ENCODE measurements at places on chromosomes 5 and 9.

GRCh38 chr5:129078247-129078646, 16.3 kb upstream of the ISOC1 start:
- no peak for DNase-seq

GRCh38 chr5:40410964-40411635, 268.6 kb upstream of the PTGER4 start:
- peak; percentile 76 for DNase-seq

DNA sequence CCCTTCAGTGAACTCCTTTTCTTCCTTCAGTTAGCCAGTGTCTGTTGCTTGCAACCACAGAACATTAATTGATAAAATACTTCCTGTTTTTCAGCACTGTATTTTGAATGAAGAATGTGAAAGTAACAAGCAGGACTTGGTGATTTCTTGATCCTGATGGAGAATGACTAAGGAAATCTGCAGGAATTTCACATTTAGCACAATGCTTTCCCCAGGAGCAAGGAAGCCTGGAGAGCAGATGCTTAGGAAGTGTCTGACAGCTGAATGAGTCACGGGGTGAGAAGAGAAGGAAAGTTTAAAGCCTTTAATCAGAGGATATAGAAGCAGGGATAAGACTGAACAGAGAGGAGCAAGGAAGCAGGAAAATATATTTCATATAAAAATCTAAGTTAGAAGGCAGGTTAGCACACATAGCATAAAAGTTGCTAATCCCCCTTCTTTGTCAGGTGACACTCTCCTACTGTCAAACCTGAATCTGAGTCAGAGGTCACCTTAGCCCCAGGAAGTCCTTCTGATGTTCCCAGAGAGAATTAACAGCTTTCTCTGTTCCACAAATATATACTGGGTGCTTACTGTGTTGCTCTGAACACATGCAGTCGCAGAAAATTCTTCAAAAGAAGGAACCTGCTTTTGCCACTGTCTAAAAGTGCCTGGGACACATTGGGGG, 59.7 kb downstream of the GNA14 start:
- peak; percentile 61 for DNase-seq

DNA sequence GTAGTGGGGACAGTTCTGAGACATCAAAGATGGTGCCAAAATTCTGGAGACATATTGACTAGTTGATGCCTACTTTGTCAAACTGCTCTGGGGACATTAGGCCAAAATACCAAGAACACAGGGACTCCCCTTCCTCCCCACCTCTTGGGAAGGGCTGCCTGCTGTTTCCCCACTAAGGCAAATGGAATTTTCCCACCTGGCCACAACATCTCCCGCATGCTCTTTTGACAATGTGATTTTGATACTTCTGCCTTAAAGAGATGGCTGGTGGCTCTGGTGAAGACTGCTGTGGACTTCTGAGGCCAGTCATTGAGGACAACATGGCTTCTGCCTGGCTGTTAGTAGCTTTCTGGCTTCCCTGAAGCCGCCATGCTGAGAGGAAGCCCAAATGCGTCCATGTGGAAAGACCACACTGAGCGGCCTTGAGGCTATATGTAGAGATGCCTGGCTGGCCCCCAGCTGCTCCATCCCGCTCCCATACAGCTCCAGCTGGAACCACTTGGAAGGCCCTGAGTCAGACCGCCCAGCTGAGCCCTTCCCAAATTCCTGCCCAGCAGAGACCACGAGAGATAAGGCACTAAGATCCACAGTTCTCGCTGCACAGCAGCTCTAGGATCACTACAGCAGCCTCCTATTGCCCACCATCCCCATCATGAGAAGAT, 226.7 kb downstream of the SYK start:
- DNase-seq = no peak

DNA sequence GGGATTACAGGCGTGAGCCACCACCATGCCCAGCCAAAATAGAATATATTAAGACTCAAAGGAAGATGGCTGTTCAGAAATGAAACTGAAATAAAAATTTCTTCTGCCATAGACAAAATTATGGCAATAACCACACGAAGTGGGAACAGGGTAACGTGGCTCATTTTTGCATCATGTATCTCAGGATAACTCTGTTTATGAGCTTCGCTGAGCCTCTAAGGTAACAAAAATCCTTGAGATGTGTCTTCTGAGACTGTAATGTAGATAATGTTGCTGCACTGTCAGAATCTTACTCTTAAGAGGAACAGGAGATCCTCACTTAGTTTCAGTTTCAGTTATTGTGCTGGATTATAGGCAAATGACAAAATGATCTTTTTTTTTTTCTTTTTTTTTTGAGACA, 153.8 kb downstream of the GOLPH3 start:
- DNase-seq = no peak

GRCh38 chr9:115997923-115998322, 155.7 kb upstream of the PAPPA start:
- DNase-seq = no peak

DNA sequence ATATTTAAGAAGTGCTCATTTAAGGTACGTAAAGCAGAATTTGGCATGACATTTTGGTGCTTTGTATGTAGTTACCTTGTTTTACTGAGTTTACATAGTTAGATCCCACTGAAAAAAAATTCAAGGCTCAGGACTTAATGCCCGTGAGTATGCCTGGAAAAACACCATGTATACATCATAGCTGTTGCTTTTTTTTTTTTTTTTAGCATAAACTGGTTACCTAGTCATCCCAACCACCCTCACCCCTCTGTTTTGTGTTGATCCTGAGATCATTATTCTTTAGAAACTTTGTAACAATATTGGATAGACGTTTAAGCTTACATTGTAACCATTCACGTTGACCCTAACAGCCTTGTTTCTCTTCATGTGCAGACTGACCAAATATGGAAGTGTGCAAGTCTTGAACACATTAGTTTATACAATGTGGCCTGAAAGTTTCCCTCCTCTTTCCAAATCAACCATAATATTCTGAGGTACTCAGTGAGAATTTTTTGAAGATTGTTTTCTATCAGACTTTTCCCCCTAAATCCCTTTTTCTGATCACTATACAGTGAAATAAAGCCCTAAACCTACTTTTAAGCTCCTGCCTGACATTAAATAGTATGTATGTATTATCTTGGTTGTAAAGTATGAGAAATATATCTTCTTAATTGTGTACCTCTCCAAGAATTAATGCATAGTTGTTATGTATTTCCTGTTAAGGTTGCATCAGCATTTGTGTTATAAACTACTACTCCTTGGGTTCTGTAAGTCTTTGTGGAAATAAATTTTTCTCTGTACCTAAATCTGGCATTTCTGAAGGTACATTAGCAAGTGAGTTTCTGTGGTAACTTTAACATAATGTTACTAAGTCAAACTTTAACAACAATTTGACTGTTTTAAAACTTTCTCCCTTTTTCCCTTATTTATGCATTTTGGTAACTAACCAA, 4.4 kb downstream of the RABGAP1 start:
- DNase-seq = no peak

DNA sequence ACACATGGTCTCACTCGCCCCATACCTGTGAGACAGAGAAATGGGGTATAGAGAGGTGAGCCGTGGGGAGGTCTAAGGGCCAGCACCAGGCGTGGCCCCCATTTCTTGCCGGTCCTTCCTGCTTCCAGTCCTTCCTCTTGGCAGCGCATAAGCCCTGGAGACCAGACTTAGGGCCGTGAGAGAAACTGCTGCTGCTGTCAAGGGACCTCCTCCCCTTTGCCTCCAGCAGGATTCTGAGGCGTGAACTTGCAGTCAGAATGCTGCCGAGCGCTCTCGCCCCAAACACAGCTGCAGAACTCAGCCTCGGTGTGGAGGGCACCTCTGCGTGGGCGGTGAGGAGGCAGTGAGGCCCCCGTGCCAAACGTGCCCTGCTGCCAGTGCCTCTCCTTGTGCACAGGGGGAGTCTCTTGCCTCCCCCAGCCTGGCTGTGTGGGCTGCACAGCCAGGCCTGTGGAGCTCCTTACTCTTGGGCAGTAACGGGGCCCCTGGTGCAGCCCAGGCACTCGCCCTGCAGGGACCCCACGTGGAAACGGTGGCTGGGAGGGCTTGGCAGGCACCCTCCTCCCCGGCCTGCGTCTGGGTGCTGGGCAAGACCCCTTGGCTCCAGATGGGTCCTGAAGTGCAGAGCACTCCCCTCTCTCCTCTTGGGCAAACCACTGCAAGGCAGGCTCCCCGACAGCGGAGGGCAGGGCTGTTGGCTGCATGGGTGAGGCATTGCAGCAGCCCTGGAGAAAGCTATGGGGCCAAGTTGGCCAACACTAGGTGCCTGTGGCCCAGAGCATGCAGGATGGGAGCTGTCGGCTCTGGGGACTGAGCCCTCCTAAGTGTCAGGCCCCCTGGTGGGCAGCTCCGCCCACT, 85.4 kb downstream of the RXRA start:
- no peak for DNase-seq

DNA sequence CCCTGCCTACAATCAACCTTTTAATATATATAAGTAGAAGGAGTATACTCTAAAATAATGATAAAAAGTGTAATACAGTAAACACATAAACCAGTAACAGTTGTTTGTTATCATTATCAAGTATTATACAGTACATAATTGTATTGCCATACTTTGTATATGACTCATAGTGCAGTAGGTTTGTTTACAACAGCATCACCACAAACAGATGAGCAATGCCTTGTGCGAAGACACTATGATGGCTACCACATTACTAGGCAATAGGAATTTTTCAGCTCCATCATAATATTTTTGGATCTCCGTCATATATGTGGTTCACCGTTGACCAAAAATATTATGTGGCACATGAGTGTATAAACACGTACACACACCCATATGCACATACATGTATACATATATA, 69.7 kb upstream of the APC start:
- no peak for DNase-seq

- DNase-seq = no peak
These were observed 8.4 kb upstream of the IL6ST start for GRCh38 chr5:56003179-56003578.

GRCh38 chr5:13188371-13188770, 756.1 kb downstream of the DNAH5 start:
- no peak for DNase-seq

DNA sequence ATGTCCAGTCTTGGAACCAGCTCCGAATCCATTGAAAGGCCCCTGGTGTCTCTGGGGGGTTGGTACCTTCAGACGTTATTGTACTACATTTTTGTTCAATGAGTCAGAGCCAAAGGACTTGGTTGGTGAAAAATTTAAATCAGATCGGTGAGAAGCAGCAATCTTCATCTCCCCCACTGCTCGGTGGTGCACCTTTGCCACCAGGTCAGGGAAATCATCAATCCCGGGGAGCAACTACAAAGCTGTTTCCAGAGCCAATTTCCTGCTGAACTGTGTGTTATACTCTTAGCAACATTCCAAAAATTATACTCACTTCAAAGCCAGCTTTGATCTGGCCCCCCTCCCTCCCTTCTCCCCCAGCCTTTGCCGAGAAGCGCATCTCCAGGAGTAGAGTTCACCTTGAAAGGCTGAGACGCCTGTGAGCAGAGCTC, 375.2 kb upstream of the WWC1 start:
- DNase-seq = no peak

GRCh38 chr9:109812818-109813281, 32.9 kb downstream of the PALM2AKAP2 start:
- DNase-seq = no peak

DNA sequence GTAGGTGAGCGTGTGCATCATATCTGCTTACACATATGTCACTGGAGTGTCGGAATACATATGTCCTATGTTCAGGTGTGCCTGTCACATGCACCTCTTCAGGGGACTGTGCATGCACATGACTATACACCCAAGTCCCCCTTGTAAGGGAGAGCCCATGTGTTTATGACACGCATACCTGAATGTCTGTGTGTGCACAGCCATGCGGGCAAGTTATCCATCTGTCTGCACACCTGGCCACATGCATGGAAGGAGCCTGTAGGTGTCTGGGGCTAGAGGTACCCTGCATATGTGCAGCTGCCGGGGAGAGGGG, 622 bp upstream of the RGS14 start:
- no peak for DNase-seq

- DNase-seq = no peak
These were observed 85.1 kb downstream of the BRINP1 start for GRCh38 chr9:119284118-119284517.

GRCh38 chr9:133690081-133690561, 48.0 kb downstream of the SARDH start:
- DNase-seq = no peak

GRCh38 chr9:109256336-109256735, 64.5 kb downstream of the EPB41L4B start:
- DNase-seq = no peak

DNA sequence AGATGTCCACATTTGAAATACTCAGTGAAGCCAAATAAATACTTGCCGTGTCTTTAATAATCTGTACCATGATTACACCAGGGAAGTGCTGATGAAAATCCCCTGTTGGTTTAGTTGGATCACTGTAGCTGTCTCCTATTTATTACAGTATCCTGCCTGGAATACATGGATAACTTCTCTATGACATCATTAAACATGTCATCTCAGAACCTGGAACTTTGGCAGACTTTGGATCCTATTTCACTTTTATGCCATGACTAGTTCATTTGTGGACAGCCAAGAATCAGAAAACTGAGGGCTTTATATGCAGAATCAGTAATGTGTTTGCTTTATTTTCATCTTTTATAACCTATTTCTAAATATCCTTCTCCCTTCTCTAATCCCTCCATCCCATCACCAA, at the start of gene TXNDC8:
TXNDC8 (minus strand) TSS at position 137 of the 400 bp plus-strand sequence.
- no peak for DNase-seq

- no peak for DNase-seq
These were observed 23.6 kb downstream of the OR2V2 start for GRCh38 chr5:181170996-181171395.

DNA sequence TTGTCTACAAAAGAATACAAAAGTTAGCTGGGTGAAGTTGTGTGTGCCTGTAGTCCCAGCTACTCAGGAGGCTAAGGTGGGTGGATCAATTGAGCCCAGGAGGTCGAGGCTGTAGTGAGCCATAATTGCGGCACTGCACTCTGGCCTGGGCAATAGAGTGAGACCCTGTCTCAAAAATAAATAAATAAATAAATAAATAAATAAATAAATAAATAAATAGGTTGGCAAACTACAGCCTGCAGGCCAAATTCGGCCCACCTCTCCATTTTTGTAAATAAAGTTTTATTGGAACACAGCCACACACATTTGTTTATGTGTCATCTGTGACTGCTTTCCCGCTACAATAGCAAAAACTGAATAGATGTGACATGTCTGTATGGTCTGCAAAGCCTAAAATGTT, 9.5 kb downstream of the PTGS1 start:
- DNase-seq = no peak

DNA sequence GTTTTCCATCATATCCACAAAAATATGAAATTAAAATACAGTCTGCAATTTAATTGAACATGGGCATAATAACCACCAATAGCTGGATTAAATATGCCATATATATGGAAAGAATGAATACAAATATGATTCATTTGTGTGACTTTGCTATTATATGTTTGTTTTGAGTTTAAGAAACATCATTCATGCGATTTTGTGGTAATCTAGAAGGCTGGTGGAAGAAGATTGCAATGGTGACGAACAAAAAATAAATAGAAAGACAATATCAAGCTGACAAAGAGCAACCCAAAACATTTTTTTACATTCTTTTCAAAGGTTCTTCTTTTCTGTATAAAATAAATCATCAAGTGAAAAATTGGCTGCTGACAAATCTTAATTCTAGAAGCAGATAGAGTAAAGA, 610.0 kb downstream of the MAT2B start:
- DNase-seq = no peak

GRCh38 chr5:130164966-130165365, 260.7 kb downstream of the CHSY3 start:
- DNase-seq = no peak

GRCh38 chr9:122812736-122813135, 12.8 kb downstream of the OR1K1 start:
- DNase-seq = no peak

- no peak for DNase-seq
These were observed 801.4 kb upstream of the PTPRD start for GRCh38 chr9:11414241-11414640.
